Effector CD4-positive, alpha-beta T cell (primary cell): ENCODE measurements at places on chromosomes 4 and X.

DNA sequence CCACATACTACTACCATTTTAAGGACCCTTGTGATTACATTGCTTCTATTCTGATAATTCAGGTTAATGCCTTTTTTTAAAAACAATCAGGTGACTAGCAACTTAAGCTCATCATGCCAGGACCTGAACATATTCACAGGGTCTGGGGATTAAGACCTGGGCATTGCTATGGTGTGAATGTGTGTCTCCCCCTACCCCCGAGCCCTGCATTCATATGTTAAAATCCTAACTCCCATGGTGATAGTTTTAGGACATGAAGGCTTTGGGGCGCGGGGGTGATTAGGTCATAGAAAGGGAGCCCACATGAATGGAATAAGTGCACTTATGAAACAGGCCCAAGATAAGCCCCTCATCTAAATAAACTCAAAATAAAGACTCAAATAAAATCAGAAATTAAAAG lies 734.4 kb upstream of the PABPC4L start:
- no peak for DNase-seq

- no peak for DNase-seq
These were observed 34.4 kb upstream of the ANXA3 start for GRCh38 chr4:78517050-78517652.

GRCh38 chr4:32000846-32001488 lies 1280.8 kb downstream of the PCDH7 start:
- no peak for DNase-seq

GRCh38 chr4:18155067-18156041 lies 133.8 kb upstream of the LCORL start:
- no peak for DNase-seq

DNA sequence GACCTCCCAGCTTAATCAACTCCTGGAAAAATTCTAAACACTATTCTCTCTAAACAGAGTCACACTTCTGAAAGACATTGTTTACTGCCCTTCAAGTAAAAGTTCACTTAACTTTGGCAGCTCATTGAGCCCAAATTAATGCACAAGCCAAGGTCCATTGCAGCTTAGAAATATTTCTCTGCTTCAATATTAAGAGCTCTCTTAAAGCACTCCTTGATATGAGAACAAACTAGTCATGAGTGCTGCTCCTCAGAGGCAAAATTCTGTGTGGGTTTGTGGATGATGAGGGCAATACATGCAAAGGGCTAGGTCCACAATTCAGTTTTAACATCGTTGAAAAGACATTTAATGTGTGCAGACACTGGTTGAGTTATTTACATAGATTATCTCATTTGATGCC lies 12.8 kb upstream of the FMR1 start:
- no peak for DNase-seq
